SHP77 treated with DMSO at 0.1 percent for 48 hours (cell line): ENCODE measurements at places on chromosomes 3 and 15.
A peak's percentile ranks its signal among the peaks of the same experiment; 100 is the strongest.

DNA sequence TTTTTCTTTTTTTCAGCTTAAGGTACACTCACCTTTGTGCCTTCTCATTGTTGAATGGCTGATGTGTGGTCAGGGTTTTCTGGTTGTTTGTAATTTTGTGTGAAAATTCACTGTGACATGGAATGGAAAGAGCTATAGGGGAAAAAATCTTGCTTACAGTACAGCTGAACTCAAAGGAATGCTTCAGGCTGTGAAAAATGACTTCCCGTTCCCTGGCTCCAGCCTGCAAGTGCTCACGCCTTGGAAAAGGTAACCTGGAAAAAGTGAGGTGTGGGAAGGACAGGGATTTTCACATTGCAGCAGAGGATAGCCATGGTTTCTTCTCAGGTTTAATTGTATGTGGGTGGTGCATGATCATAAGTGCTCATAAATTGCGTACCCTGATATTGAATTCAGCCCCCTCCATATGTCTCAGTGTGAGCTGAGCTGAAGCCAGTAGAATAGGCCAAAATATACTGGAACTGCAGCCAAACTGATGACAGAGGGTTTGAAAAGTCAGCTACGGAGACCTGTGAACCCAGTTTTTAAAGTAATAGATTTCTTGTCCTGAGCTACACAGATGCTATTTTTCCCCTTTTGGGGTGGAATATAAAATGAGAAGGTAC is 228.7 kb upstream of the RASGRP1 start:
- DNase-seq, result no peak

- DNase-seq, result no peak
Measured at GRCh38 chr3:108036401-108036800, 54.4 kb downstream of the CD47 start.

- DNase-seq, result no peak
Measured at GRCh38 chr3:118108769-118109168, 925.9 kb downstream of the IGSF11 start.

- DNase-seq, result no peak
Measured at GRCh38 chr3:188284455-188285212, 130.7 kb downstream of the LPP start.

DNA sequence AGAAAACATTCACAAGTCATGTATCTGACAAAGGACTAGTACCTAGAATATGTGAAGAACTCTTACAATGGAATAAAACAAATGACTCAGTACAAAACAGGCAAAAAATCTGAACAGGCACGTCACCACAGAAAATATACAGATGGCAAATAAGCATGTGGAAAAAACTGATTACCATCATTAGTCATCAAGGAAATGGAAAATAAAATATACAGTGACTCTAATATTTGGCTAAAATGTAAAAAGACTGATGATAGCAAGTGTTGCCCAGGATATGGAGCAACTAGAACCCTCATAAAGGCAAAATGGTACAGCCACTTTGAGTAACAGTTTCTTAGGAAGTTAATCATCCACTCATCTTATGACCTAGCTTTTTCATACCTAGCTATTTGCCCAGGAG is 95.8 kb upstream of the ABHD17C start:
- DNase-seq, result no peak

DNA sequence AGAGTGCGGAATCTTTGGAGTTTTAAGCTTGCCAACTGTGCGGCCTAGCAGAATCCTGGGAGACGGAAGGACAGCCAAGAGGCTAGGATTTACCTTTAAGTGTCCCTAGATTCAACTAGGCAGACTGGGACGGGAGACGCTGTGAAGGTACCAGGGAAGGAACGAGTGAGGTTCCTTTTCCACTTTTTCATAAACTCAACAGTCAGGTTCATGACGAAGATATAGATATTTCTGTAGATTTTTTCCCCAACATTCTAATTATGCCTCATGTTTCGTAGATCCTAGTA is 564 bp upstream of the GABPB1 start:
- DNase-seq, result peak; percentile 57

DNA sequence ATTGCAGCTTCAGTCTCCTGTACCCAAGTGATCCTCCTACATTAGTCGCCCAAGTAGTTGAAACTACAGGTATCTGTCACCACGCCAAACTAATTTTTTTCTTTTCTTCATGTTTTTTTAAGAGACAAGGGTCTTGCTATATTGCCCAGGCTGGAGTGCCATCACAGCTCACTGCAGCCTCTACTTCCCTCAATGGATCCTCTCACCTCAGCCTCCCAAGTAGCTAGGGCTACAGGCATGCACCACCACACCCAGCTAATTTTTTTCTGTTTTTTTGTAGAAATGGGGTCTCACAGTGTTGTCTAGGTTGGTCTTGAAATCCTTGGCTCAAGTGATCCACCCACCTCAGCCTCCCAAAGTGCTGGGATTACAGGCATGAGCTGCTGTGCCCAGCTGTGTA is 89.5 kb downstream of the ZNF609 start:
- no peak for DNase-seq

DNA sequence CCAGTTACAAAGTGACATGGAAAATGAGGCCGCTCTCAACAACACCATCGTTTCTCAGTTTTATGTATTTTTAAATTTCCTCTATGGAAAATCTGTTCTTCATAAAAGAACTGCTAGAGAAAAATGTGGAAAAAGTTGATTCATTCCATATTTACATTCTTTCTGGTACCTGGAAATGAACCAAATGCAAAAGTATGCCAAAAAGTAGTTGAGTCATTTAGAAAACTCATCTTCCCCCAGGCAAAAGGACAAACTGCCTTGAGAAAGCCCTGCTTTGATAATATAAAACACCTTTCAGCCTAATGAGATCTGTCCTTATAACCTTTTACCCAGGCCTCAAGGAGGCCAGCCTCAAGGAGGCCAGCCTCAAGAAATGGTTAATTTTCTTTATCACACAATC is 283.0 kb upstream of the VEPH1 start:
- DNase-seq, result no peak

- DNase-seq, result no peak
Measured at GRCh38 chr3:123668906-123669305, 84.1 kb upstream of the HACD2 start.

- no peak for DNase-seq
Measured at GRCh38 chr15:101810456-101810855, 1.5 kb upstream of the OR4F15 start.

- no peak for DNase-seq
Measured at GRCh38 chr15:90336705-90337141, 15.4 kb upstream of the ZNF774 start.

DNA sequence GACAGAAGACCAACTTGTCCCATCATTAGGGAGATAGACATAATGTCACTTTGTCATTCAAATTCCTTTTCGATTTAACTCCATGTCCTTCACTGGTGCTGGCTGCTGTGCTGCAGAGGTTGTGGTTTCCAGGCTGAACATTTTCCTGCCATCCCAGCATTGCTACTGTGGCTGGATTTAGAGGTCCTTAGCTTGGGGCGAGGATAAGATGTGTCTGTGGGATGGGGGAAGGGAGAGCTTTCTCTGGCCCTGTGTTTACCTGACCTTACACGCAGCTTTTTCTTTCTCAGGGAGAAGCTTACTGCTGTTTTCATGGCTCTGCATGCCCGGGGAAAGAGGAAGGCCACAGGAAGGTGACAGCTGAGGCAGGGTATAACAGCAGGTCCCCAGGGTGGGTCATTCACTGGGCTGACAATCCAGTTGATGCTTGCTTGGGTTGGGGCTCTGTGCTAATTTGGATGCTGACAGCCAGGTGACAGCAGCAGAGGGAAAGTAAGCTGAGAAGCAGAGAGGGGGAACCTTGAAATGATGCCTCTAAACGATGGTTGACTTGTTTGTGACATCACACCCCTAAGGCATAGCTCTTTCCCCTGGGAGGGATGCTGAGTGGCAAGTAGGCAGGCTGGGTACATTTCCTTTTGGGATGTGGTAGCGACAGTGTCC is 326.9 kb upstream of the CTNNB1 start:
- DNase-seq, result no peak
